ENCODE measurements at places on chromosomes 5 and 9.

GRCh38 chr5:148844433-148845280 lies 18.2 kb downstream of the ADRB2 start:
- DNase-seq: no peak
- no peak overlapping the region for H3K4me3 ChIP-seq
- no peaks in the 10 kb centered on the region for H3K4me1 ChIP-seq
- no peak overlapping the region for H3K27ac ChIP-seq

DNA sequence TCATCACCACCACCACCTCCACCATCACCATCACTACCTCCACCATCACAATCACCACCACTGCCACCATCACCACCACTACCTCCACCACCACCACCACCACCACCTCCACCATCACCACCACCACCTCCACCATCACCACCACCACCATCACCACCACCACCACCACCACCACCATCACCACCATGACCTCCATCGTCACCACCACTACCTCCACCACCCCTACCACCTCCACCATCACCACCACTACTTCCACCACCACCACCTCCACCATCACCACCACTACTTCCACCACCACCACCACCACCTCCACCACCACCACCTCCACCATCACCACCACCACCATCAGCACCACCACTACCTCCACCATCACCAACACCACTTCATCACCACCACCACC lies 23.5 kb upstream of the ADCY2 start:
- H3K4me3 ChIP-seq: no peak overlapping the region
- no peak for DNase-seq
- no peak overlapping the region for H3K27ac ChIP-seq
- no peaks in the 10 kb centered on the region for H3K4me1 ChIP-seq
- no peaks in the 10 kb centered on the region for H3K27me3 ChIP-seq
- no peaks in the 10 kb centered on the region for H3K36me3 ChIP-seq

GRCh38 chr9:69155341-69156030 lies 18.6 kb upstream of the TJP2 start:
- no peak overlapping the region for H3K27ac ChIP-seq
- H3K4me1 ChIP-seq: no peaks in the 10 kb centered on the region
- no peak overlapping the region for H3K4me3 ChIP-seq
- DNase-seq: no peak
- H3K27me3 ChIP-seq: no peaks in the 10 kb centered on the region
- H3K36me3 ChIP-seq: no peaks in the 10 kb centered on the region

DNA sequence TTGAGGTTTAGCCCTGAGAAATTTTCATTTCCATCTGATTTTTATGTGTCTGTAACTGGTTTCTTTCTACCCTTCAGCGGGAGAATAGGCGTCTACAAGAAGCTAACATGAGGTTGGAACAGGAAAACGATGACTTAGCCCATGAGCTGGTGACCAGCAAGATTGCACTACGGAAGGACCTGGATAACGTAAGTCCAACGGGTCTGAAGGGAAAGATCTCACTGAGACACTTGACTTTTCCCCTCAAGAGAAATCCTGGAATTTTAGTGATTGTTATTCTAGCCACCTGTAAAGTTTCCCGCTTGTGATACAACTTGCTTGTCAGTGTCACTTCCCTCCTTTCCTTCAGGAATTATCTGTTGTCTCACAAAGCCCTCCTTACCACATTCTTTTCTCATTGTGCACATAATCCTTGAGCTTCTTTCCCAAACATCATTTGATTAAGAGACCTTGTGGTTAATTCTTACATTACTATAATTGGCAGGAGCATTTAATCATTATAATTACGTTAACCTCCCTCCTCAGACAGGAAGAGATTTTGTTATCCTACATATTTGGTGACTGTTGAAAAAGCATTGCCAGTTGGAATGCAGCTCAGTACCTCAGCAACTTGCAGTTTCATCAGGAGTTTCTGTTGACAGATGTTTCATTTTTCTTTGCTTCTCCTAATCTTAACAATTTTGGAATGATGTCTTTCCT lies 56.9 kb downstream of the GPR21 start:
- peaks cover 41% of the 10 kb centered on the region for H3K36me3 ChIP-seq
- no peak overlapping the region for H3K4me3 ChIP-seq
- no peaks in the 10 kb centered on the region for H3K27me3 ChIP-seq
- DNase-seq: no peak
- no peaks in the 10 kb centered on the region for H3K4me1 ChIP-seq

- H3K27ac ChIP-seq: no peak overlapping the region
- H3K4me1 ChIP-seq: no peaks in the 10 kb centered on the region
- no peak for DNase-seq
- no peaks in the 10 kb centered on the region for H3K36me3 ChIP-seq
- no peak overlapping the region for H3K4me3 ChIP-seq
Measured at GRCh38 chr5:83856881-83857280, 136.2 kb upstream of the HAPLN1 start.

DNA sequence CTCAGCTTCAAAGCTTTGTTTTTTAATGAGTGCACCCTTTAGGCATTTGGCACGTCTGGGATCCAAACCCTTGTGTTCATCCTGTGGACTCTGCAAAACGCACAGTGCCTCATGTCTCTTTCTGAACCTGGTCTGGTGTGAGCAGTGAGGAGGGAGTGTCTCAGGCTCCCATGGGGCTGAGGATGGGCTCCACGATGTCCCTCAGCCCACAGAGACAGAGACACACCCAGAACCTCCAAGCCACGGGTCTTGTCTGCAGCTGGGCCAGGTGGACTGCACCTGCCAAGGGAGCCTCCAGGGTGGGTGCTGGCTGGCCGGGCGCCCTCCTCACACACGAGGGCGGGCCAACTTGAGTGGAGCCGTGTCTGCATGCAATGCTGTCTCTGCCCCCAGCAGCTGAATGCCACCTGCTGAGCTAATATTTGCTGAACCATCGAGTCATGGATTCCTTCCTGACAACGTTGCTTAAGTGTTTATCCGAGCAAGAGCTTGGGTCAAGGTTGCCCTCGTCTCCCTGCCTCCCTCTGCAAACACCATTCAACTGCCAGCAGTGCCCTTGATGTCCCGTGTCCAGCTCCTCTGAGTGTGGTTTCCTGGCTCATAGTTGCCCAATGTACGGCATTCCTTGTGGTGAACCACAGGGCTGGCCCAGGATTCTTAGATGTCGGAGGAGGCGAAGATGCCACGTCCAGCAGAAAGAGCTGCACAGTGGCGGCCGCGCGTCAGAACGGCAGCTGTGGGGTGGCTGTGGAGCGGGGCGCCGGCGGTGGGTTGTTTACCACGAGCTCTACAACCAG lies 31.4 kb upstream of the LPCAT1 start:
- H3K4me1 ChIP-seq: peaks cover 19% of the 10 kb centered on the region
- no peak overlapping the region for H3K27ac ChIP-seq
- no peak overlapping the region for H3K4me3 ChIP-seq
- DNase-seq: no peak

- peak overlapping the region; percentile 31 for H3K4me3 ChIP-seq
- H3K4me1 ChIP-seq: peaks cover 13% of the 10 kb centered on the region
- H3K27me3 ChIP-seq: no peaks in the 10 kb centered on the region
- H3K27ac ChIP-seq: no peak overlapping the region
- peak; percentile 46 for DNase-seq
Measured at GRCh38 chr9:112866662-112867274, 23.9 kb downstream of the SLC46A2 start.

- H3K4me3 ChIP-seq: no peak overlapping the region
- H3K27ac ChIP-seq: no peak overlapping the region
- peaks cover 7% of the 10 kb centered on the region for H3K4me1 ChIP-seq
- H3K36me3 ChIP-seq: no peaks in the 10 kb centered on the region
- peaks cover 12% of the 10 kb centered on the region for H3K27me3 ChIP-seq
- DNase-seq: no peak
Measured at GRCh38 chr5:177389241-177390169, 5.3 kb downstream of the SLC34A1 start.

DNA sequence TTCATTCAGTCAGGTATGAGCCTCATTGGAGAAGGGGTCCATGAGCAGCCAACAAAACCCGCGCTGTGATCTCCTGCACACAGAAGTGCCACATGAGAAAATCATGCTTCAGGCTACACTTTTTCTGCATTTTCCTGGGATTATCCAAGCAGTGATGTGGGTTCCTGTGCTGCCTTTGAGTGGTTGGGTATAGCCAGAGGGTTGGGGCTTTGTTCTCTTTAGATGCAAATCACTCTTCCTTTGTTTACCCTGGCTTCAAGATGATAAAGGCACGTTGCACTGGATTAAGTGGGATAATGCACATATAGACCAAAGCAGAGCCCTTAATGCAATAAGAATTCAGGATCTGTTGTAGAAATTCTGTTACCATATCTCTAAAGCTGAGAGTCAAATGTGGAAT lies 18.7 kb downstream of the ECM2 start:
- DNase-seq: no peak
- no peak overlapping the region for H3K27ac ChIP-seq
- H3K27me3 ChIP-seq: no peaks in the 10 kb centered on the region
- H3K4me3 ChIP-seq: no peak overlapping the region
- no peaks in the 10 kb centered on the region for H3K4me1 ChIP-seq
- H3K36me3 ChIP-seq: no peaks in the 10 kb centered on the region

DNA sequence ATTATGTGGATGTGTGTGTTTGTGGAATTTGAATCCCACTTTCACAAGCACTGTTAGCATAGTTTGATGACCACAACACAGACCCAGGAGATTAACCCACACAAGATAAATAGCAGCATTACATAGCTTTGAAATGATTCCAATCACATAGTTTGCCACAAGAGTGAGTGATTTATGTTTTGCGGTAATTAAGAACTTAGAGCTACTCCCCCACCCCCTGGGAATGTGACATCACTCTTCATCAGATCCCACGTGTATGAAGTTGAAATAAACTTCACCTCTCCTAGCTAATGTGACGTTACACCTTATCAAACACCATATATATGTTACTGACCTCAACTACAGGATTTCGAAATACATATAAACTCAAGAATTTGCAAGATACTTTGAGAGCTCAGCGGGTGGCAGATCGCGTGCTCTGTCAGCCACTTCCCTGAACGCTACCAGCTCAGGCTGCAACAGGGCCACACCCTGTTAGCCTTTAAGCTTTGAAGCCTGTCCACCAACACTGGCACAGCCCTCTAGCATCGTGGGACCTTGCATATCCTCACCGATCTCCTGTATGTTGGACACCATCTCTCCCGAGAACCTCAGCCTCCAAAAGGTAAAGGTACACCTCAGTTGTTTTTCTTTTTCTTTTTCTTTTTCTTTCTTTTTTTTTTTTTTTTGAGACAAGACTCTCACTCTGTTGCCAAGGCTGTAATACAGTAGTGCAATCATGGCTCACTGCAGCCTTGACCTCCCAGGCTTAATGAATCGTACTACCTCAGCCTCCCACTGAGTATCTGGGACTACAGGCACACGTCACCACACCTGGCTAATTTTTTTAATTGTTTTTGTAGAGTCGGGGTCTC lies 1.7 kb upstream of the AGTPBP1 start:
- 0 out of 2 replicates have a peak, but pooled peaks cover 6% of the 10 kb centered on the region for H3K27me3 ChIP-seq
- H3K27ac ChIP-seq: no peak overlapping the region
- H3K36me3 ChIP-seq: no peaks in the 10 kb centered on the region
- H3K4me1 ChIP-seq: peaks cover 6% of the 10 kb centered on the region
- no peak overlapping the region for H3K4me3 ChIP-seq

GRCh38 chr5:148970228-148970627 lies 92.6 kb downstream of the SH3TC2 start:
- H3K36me3 ChIP-seq: no peaks in the 10 kb centered on the region
- no peak overlapping the region for H3K4me3 ChIP-seq

GRCh38 chr9:102975251-102975650 lies 19.9 kb upstream of the CYLC2 start:
- no peak for DNase-seq
- H3K4me3 ChIP-seq: no peak overlapping the region
- no peaks in the 10 kb centered on the region for H3K4me1 ChIP-seq
- H3K27ac ChIP-seq: no peak overlapping the region
- H3K36me3 ChIP-seq: no peaks in the 10 kb centered on the region

- no peaks in the 10 kb centered on the region for H3K27me3 ChIP-seq
- DNase-seq: peak; percentile 63
- peak overlapping the region; percentile 90 for H3K4me3 ChIP-seq
- H3K36me3 ChIP-seq: peaks cover 48% of the 10 kb centered on the region
Measured at GRCh38 chr9:129836311-129837007, 1.2 kb downstream of the USP20 start.

DNA sequence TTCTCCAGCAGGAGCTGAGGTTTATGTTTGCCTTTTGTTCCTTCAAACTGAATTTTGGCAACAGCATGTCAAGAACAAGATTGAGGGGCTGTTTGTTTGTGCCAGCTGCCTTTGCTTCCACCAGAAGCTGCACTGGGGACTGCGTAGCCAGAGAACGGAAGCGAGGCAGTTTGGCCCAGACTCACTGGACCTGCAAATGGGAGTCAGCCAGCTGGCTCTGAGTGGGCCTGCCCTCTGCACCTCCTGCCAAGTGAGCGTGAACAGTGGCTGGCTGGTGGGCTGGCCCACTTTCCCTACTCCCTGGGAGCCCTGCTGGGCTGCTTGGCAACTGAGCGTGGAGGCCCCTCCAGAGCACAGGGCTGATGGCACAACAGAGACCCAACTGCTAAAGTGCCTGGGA lies 111.6 kb downstream of the GALNT10 start:
- H3K27ac ChIP-seq: no peak overlapping the region
- H3K4me1 ChIP-seq: peaks cover 3% of the 10 kb centered on the region
- no peaks in the 10 kb centered on the region for H3K36me3 ChIP-seq
- no peak for DNase-seq
- no peak overlapping the region for H3K4me3 ChIP-seq
- no peaks in the 10 kb centered on the region for H3K27me3 ChIP-seq

DNA sequence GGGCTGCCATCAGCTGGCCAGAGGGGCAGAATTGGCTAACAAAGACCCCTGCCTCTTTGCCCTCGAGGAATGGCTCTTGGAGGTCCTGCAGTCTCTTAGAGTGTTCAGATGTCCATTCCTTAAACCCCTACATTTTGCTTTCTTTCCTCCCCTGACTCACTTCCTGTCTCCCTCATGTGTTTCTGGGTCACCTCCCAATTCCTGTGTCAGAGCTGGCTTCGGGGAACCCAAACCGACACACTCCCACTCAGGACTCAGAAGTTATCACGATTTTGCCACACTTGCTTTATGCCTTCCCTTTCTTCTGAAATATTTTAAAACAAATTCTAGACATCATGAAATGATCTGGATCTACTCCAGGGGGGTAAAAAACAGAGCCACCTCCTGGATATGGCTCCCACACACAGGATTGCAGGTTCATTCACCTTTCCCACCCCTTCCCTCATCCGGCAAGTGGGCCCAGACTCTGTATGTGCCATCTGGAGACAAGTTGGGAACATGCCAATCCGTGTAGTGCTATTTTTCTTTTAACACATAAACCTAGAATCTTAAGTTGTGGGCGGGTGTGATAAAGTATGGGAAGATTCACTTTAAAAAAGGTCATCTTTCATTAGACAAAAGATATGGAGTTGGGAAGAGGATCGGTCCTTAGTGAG lies 145.7 kb downstream of the NXNL2 start:
- no peaks in the 10 kb centered on the region for H3K36me3 ChIP-seq
- no peaks in the 10 kb centered on the region for H3K4me1 ChIP-seq

- DNase-seq: peak; percentile 82
- no peaks in the 10 kb centered on the region for H3K27me3 ChIP-seq
- H3K27ac ChIP-seq: peak overlapping the region; percentile 80
Measured at GRCh38 chr9:98310752-98311392, 55.4 kb upstream of the TBC1D2 start.

- H3K36me3 ChIP-seq: no peaks in the 10 kb centered on the region
- no peaks in the 10 kb centered on the region for H3K4me1 ChIP-seq
- DNase-seq: no peak
- no peak overlapping the region for H3K27ac ChIP-seq
- H3K27me3 ChIP-seq: no peaks in the 10 kb centered on the region
- no peak overlapping the region for H3K4me3 ChIP-seq
Measured at GRCh38 chr5:159582756-159583541, 252.7 kb upstream of the IL12B start.
